Fibroblast of the aortic adventitia (primary cell): ENCODE measurements at places on chromosomes 2 and 18. TPM values are rescaled to one million over a fixed set of nuclear protein-coding genes. Genes with fewer than 3 reads are reported as not detected.

DNA sequence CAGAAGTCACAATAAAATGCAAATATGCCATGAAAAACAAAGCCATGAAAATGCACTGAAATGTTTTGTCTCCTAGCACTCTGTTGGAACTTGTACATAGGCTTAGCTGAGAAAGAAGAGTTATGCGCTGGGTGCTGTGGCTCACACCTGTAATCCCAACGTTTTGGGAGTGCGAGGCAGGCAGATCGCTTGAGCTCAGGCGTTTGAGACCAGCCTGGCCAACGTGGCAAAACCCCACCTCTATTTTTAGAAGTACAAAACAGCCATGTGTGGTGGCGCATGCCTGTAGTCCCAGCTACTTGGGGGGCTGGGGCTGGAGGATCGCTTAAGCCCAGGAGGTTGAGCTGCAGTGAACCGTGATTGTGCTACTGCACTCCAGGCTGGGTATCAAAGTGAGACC lies 39.9 kb downstream of the IRS1 start:
- DNase-seq: no peak

PRKAG3 gene
- total RNA-seq: 0.18 and 0.41 TPM in 2 replicates

IL36B gene
- not detected in 2 replicates for total RNA-seq

E2F6 gene
- 9.5 and 11.3 TPM in 2 replicates for total RNA-seq

DNA sequence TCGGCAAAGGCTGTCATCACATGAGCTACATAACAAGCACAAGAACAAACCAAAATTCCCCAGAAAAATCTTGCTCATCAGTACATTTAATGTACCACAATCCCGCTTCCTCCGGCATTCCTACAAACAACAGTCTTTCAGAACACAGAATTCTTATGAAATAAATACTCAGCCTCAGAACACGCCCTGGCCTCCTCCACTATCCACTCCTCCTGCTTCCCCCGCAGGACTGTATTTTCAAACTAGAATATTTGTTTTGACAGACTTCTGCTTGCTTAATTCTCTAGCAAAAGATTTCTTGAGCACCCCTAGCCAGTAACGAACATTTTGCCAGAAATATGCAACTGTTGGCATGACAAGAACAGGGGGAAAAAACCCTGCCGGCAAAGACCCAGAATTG lies 131.2 kb downstream of the THADA start:
- DNase-seq: peak; percentile 83

- no peak for DNase-seq
Measured at GRCh38 chr2:204046145-204046544, 109.6 kb downstream of the ICOS start.

- no peak for DNase-seq
Measured at GRCh38 chr18:8229787-8230186, 379.4 kb upstream of the RAB12 start.

- no peak for DNase-seq
Measured at GRCh38 chr2:128451084-128452023, 132.7 kb upstream of the HS6ST1 start.

GRCh38 chr2:85180322-85181133 lies 47.3 kb downstream of the TCF7L1 start:
- DNase-seq: no peak

INSIG2 gene
- 5.3 and 9.5 TPM in 2 replicates for total RNA-seq

ARHGAP15 gene
- not detected in 2 replicates for total RNA-seq

- DNase-seq: no peak
Measured at GRCh38 chr2:167537743-167538142, 649.5 kb downstream of the XIRP2 start.

GRCh38 chr18:11392292-11392691 lies 217.1 kb upstream of the SLC35G4 start:
- no peak for DNase-seq

CROCC2 gene
- under 0.01 and 0.41 TPM in 2 replicates for total RNA-seq

CNGA3 gene
- total RNA-seq: 0.18 TPM in 1 of 2 replicates, not detected in the other

GRCh38 chr2:172705352-172705751 lies 30.3 kb upstream of the RAPGEF4 start:
- no peak for DNase-seq

- no peak for DNase-seq
Measured at GRCh38 chr2:191287820-191288219, 42.6 kb downstream of the MYO1B start.

DNA sequence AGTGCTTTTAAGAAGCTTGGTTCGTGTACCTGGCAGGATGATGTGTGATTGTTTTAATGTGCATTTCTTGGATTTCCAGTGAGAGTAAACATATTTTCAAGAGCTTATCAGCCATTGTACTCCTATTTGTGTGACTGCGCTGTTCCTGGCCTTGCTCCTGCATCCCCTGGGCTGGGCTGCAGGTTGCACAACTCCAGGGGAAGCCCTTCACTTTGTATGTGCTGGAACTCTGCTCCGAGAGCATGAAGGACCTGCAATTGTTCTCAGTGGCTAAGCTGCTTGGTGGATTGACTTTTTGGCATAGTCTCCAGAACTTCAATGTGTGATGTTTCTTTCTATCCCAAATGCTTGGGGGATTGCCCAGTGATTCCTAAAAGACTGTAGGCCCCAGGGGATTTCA lies 18.8 kb downstream of the ATP6V1C2 start:
- peak; percentile 55 for DNase-seq

- DNase-seq: peak; percentile 79
Measured at GRCh38 chr2:1721706-1722646, 22.3 kb downstream of the PXDN start.

GRCh38 chr2:141497272-141497671 lies 633.5 kb downstream of the LRP1B start:
- DNase-seq: no peak

DNA sequence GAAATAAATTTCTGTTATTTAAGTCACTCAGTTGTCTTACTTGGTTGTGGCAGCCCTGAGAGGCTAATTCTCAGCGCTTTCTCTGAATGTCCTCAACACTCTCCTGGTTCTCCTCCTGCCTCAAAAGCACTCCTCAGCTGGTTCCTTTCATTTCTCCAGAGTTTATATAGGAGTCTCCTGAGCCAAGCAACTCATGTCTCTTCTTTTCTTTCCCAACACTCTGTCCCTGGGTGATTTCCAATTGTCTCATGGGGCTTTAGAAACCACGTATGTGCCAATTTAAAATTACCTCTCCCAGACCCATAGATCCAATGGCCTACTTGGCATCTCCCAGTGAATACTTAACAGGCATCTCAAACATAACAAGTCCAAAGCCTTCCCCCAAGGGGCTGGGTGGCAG lies 184.3 kb downstream of the TTC32 start:
- no peak for DNase-seq

DNA sequence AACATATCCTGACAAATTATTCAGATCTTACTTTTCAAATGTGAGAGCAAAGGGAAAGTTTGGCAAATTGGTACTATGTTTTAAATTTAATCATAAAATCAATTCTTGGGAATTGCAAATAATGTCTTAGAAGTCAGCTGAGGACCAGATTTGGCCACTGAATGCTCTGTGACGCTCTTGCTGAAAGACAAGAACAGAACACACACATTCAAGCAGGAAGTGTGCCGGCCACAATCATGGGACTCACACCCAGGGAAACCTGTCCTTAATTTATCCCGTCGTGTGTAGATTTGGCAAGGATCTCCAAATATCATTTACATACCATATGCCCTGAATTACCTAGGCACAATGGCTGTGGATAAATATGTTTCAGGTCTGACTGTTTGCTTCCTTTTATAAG lies 253.1 kb downstream of the TCF4 start:
- DNase-seq: no peak

GRCh38 chr2:75632813-75633212 lies 13.8 kb upstream of the MRPL19 start:
- no peak for DNase-seq

ZNF396 gene
- 2.0 and 2.4 TPM in 2 replicates for total RNA-seq

SFTPB gene
- total RNA-seq: 0.09 TPM in 1 of 2 replicates, not detected in the other

GRCh38 chr2:43348908-43349661 lies 122.7 kb upstream of the ZFP36L2 start:
- DNase-seq: peak; percentile 72

CRYBA2 gene
- not detected in 2 replicates for total RNA-seq

GRCh38 chr2:3117650-3118216 lies 259.9 kb downstream of the EIPR1 start:
- no peak for DNase-seq

C1GALT1C1L gene
- 0.16 and 0.36 TPM in 2 replicates for total RNA-seq

REG3A gene
- not detected in 2 replicates for total RNA-seq

GRCh38 chr2:165239230-165239629 lies at the start of gene SCN2A:
Gene SCN2A (plus strand): TSS chr2:165239414. CDS start chr2:165295824, 56,410 bp downstream.
- DNase-seq: peak; percentile 82

GRCh38 chr18:76963936-76964335 lies 141.6 kb downstream of the ZNF236 start:
- no peak for DNase-seq

DSG4 gene
- total RNA-seq: not detected in 2 replicates

- DNase-seq: no peak
Measured at GRCh38 chr18:7307526-7307925, 76.6 kb downstream of the LRRC30 start.

GRCh38 chr18:12009581-12010140 lies 28.4 kb downstream of the IMPA2 start:
- no peak for DNase-seq

DNA sequence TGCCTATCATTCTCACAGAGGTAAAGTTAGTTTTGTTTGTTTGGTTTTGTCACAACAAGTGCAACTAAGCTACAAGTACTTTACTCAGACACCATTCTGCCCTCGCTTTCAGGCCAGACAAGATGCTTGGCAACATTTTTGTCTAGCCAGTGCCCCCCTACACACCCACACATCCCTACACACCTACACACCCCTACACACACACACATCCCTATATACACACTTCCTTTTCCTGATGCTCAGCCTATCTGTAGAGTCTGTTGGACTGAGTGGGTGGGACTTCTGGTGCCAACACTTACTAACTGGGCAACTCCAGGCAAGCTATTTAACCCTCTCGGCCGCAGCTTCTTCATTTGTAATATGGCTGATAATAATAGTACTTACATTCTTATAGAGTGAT lies 161.4 kb downstream of the ALK start:
- no peak for DNase-seq

- DNase-seq: peak; percentile 76
Measured at GRCh38 chr2:64463781-64464180, 9.8 kb downstream of the LGALSL start.

DNA sequence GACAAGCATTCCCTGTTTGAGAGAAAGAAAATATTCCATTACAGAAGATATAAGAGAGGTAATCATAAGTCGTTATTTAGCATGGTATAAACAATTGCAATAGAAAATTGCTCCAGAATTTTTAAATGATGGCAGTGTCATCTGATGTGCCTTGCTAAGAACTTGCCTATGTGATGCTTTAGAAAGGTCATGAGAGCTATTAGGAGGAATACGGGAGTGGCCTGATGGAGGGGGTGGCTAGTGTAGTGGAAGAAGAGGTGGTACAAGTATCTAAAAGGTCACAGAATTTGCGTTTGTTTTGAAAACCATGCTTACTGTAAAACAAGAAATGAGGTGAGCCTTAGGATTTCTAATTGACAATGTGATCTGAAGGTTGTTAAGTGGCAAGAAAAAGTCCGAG lies 550.0 kb downstream of the TMX3 start:
- no peak for DNase-seq

GRCh38 chr2:100921685-100922161 lies 80.4 kb upstream of the RPL31 start:
- peak; percentile 67 for DNase-seq

TMEM37 gene
- total RNA-seq: not detected in 2 replicates

- no peak for DNase-seq
Measured at GRCh38 chr2:136399667-136400289, 281.8 kb upstream of the CXCR4 start.

DNA sequence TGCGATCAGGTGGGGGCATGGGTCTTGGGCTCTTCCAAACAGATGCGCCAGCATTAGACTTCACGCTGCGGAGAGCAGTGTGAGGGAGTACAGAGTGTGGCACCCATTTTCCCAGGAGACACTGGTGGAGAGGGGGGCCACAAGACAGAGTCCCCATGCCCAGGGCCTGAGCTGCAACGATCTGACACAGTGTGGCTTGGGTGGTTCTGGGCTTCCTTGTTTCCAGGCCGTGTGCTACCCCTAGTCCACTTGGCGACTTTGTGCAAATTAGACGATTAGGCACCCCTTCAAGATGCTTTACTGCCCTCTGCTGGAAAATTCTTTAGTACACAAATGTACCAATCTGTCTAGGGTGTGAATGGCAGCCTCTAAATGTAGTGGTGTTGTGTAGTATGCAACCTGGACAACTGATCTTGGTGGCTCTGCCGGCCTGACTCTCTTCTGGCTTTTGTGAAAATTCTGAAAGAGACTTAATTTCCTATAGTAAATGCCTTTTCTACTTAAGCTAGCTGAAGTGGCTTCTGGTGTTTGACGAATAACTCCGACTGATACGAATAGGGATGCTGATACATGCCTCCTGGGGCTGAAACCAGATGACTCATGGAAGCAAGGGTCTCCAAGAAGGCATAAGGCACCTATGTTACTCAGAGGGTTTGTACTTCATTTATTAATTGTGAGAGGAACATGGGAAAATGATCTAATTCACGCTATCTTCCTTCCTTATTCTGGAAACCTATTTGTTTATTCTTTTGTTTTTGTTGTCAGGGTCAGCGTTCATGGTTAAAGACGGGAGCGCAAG lies 92.3 kb upstream of the SMAD2 start:
- peak; percentile 71 for DNase-seq

FMNL2 gene
- total RNA-seq: 23.6 and 28.0 TPM in 2 replicates

GRCh38 chr18:49170145-49170544 lies 219.4 kb upstream of the SMAD7 start:
- DNase-seq: no peak

DNA sequence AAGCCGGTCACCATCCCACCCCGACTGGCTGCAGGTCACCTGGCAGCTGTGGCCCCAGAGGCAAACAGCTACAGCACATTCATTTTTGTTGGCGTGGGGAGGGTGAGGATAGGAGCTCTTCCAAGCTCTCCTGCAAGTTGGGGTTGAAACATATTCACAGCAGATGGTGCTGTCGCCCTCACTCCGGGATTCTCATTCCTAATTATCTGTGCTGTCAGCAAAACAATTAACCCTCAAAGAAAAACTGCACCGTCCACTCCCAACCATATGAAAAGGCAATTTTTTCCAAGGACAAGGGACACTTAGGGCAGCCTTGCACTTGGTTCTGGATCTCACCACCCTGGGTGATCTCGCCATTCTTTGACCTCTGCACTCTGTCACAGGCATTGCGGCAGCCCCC lies 68.6 kb downstream of the ZBTB7C start:
- DNase-seq: no peak

D2HGDH gene
- 9.3 and 44.1 TPM in 2 replicates for total RNA-seq

GRCh38 chr2:168742258-168742932 lies 60.0 kb upstream of the NOSTRIN start:
- DNase-seq: no peak

- DNase-seq: no peak
Measured at GRCh38 chr2:176626796-176627195, 357.6 kb downstream of the MTX2 start.

GRCh38 chr18:54787121-54787520 lies 41.2 kb upstream of the RAB27B start:
- no peak for DNase-seq

- no peak for DNase-seq
Measured at GRCh38 chr2:855177-855576, 95.5 kb upstream of the SNTG2 start.

DNA sequence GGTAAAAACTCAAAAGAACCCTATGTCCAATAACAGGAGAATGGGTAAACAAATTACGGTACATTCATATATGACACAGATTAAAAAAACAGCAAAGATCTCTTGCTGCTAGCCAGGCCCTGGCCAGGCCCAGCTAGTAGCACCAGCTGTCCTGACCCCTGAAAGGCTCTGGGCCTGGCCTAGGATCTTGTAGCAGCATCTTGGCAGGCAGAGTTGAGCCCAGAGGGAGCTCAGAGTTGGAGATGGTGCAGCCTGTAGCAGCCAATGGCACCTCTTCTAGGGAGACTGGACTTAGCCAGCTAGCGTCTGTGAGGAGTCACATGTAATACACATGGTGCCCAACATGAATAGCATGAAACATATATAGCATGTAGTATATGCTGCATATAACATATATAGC lies 69.1 kb downstream of the HS6ST1 start:
- DNase-seq: no peak
